ENCODE measurements at places on chromosomes 7 and 10. TPM values are rescaled to one million over a fixed set of nuclear protein-coding genes. Genes with fewer than 3 reads are reported as not detected.

Gene EIF4EBP2
- total RNA-seq = 72.2 TPM

Gene GPER1
- 7.2 TPM for total RNA-seq

Gene GPR15LG
- 402 TPM for total RNA-seq

Gene OR2A42
- total RNA-seq = not detected

Measured in left colon (tissue), 2 donors.